Ureter (tissue), 1 donor: ENCODE measurements at places on chromosomes 2 and 18. TPM values are rescaled to one million over a fixed set of nuclear protein-coding genes. Genes with fewer than 3 reads are reported as not detected.
A peak's percentile ranks its signal among the peaks of the same experiment; 100 is the strongest.

GRCh38 chr2:120287183-120288015 lies 34.7 kb downstream of the RALB start:
- no peak for DNase-seq

The RBM43 gene
- 13.4 TPM for total RNA-seq

The TMEM163 gene
- total RNA-seq: 10.1 TPM

GRCh38 chr18:68660354-68661183 lies 54.3 kb downstream of the TMX3 start:
- no peak for DNase-seq

The HOXD8 gene
- 41.7 TPM for total RNA-seq

DNA sequence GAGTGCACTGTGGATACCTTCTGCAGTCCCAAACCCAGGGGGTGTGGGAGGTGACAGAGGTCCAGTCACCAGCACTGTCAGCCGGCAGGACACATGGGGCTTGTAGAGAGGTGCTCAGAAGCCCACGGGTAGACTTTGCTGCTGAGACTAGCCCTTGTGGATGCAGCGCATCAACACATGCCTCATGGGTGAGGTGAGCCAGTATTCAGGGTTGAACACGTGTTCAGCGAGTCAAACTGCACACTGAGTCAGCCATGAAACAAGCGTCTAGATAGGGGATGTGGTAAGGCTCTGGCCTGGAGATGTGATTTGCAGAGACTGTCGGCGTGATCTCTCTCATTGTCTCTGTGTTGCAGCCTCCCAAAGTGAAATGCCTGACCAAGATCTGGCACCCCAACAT lies 35.8 kb upstream of the SCLY start:
- DNase-seq: no peak

DNA sequence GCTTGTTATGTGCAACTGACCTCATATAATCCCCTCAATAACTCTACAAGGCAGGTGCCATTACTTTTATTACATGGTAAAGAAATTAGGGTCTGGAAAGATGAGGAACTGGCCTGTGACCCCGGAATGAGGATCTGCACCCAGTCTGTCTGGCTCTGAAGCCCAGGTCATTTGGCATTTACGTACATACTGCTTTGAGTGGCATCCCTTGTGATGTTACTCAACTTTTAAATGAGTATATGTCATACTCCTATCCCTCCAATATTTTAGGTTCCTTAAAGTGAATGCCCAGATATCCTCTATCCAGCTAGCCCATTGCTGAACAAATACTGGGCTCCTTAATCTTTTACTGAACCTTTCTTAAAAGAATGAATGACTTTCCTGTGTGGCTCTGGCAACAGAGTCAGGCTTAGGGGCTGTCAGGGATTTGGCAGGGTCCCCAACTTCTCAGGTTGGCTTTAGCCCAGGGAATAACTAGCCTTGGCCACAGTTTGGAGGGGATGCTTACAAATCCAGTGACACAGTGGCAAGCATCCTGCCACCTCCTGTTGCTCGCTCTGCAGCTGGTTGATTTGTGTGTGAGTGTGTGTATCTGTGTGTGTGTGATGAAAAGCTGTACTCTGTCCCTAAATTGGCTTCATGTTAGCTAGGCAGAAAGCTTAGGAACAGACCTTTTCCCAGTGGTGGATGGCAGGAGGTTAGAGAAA lies 3.4 kb upstream of the CXCR4 start:
- no peak for DNase-seq

DNA sequence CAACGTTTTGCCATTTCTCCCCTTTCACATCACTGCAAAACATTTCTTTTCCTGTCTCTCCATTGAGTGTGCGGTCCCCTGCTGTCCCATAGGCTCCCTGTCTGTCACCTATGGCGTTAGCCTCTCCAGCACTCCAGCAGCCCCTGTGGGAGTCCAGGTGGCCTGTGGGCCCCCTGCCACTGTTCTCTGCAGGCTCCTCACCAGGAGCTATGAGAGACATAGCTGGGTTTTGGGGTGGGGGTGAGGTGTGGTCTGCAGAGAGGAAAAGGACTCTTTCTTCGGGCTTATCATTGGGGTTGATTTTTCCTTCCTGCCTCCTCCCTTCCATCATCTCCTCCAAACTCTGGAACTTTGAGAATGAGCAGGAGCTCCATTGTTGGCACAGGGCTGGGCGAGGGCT lies 36.1 kb upstream of the IGFBP5 start:
- DNase-seq: no peak

The PTPRN gene
- total RNA-seq: not detected

DNA sequence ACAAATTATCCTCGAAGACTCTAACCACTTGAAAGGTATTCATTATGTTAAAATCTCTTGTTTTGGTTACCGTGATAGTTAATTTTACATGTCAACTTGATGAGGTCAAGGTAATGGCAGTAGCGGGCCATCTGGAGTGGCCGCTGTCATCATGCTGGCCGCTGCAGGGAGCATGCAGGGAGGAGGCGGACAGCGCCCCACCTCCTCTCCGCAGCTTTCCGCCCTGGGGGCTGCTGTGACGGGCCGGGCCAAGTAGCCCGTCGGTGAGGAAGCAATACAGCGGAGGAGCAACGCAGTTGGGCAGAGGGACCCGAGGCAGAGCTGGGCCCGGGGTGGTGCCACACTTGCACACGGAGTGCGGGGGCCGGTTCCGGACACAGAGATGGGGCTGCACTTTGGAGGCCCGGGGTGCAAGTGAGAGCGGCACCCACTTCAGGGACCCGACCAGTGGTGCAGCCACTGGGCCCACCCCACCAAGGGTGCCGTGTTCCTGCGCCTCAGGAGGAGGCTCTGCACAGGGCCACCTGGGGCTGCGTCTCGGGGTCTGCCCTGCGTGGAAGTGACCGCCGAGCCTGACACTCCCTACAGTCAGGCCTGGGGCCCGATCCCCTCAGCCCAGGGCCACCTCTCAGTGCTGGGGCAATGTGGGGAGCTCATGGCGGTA lies 452.4 kb downstream of the LRATD1 start:
- DNase-seq: no peak

DNA sequence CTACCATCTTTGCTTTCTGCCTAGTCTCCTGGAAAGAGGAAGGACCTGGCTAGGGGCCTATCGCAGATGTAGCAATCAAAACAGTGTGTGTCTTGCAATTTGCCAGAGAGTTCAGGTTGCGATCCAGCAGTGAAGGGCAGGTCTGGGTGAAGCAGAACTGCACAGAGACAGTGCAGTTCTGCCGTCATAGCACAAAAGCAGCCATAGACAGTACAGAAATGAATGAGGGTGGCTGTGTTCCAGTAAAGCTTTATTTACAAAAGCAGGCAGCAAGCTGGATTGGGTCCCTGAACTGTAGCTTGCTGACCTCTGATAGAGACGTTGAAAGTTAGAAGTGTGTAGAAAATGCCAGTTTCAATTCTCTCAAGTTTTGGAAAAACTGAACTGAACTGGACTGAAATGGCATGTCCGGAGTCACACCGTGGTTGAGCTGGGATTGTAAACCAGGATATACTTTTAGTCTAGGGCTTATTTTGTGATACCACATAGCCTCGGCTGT lies 186.8 kb downstream of the LTBP1 start:
- no peak for DNase-seq

The CRYBA2 gene
- total RNA-seq: not detected

The CPO gene
- total RNA-seq: not detected

DNA sequence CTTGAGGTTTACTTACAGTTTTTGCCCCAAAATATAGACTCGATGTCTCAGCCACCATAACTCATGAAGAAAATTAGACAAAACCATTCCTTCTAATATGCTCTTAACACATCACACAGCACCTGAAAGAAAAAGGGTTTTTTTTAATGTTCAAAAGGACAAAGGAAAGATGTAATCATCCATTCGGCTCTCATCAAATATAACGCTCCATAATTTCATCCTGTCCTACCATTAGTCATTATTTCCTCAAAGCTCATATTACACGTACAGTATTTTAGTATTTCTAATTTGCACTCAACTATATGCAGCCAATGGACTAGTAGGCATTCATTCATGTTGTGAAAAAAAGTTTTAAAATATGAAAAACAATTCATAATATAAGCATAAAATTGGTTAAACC lies 24.8 kb downstream of the ESCO1 start:
- no peak for DNase-seq

The SKOR2 gene
- not detected for total RNA-seq

- DNase-seq: no peak
Observed at GRCh38 chr2:179796213-179797007, 65.0 kb downstream of the ZNF385B start.

GRCh38 chr2:66110608-66111007 lies 324.3 kb upstream of the MEIS1 start:
- DNase-seq: no peak

DNA sequence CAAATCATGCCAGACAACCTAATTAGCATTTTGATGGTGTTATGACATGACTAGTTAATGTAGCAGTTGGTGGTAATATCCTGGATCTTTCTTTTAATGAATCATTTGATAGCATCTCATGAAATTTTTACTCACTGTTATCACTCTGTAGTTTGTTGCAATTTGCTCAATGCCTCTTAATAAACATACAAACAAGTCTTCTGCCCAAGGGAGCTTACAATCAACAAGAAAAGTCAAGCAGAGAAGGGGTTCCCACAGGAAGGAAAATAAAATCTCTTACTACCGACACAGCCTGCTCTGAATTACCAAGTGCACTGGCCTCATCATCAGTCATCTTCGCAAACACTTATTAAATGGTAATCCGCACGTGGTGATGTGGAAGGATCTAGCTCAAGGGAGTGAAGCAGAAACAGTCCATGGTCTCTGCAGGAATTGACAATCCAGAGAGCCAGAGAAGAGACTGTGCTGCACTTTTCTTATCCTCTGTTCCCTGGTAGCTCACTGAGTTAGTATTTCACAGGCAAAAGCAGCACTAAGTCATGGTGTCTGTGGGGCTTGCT lies 263.5 kb downstream of the EPHA4 start:
- DNase-seq: no peak

DNA sequence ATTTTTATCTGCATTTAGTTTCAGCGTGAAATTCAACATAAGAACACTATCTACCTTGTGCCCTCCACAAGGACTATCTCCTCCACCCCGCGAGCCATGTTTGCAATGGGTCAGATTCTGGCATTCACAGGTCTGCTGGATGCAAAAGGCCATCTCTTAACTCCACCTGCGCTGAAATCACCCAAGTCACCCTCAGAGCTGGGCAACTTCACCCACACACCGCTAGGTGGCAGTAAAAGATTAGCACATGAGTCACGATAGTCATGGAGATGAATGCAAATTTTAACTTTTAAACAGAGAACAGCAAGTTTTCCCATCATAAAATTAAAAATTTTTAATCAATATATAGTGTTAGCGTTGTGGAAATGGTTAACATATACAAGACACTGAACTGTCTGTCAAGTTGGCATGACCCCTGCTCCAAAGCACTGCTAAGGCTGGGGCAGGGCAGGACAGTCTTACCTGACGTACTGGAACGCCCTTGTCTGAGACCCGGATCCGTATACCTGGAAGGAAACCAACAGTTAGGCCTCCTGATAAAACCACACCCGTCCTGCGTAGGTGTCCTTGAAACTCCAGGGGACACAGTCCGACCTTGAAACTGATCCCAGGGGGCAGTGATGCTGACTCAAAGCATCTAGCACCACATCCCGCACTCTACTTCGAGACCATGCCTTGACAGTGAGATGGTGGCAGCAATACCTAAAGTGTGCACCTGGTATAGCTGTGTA lies 89.6 kb downstream of the UXS1 start:
- DNase-seq: no peak

- no peak for DNase-seq
Observed at GRCh38 chr2:43379494-43379893, 153.1 kb upstream of the ZFP36L2 start.

The DSG1 gene
- 0.13 TPM for total RNA-seq

DNA sequence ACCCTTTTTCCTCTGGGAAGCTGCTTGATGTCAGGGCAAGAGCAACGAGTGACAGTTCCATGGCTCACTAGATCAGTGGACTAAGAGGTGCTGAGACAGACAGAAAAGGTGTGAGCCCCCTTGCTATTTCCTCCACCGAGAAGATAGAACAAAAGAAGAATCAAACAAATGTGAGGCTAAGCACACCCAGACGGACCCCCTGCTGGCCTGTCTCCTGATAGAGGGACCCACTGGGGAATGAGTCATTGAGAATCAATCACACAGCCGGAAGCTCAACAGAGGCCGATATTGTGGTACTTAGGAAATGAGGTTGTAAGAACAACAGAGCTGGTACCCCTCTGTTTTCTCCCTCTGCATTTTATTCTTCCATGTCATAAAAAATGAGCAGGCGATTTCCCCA lies 89.8 kb upstream of the TEX51 start:
- peak; percentile 25 for DNase-seq

DNA sequence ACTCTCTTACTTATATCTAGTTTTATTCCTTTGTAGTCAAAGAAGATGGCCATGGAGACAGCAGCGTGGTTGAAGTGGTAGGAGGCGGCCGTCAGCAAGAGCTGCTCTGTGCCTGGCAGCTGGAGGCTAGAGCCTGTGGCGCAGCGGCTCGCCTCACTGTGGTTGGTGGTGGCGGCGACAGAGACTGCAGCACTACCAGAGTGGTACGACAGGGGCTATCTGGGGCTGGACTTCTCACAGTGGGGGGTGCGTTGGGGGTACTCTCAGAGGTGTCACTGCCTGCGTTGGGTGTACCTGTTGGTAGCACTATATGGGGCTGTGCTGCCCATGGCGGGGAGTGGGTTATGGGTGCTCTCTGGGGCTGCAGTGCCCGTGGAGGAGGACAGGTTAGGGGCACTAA lies 8.5 kb upstream of the ANKRD62 start:
- DNase-seq: no peak

The RIT2 gene
- not detected for total RNA-seq

The ALKAL2 gene
- 1.9 TPM for total RNA-seq

The DCDC2C gene
- not detected for total RNA-seq

- no peak for DNase-seq
Observed at GRCh38 chr18:24497031-24497754, 36.8 kb downstream of the HRH4 start.

The RAB6C gene
- 0.34 TPM for total RNA-seq

The UPP2 gene
- total RNA-seq: not detected

DNA sequence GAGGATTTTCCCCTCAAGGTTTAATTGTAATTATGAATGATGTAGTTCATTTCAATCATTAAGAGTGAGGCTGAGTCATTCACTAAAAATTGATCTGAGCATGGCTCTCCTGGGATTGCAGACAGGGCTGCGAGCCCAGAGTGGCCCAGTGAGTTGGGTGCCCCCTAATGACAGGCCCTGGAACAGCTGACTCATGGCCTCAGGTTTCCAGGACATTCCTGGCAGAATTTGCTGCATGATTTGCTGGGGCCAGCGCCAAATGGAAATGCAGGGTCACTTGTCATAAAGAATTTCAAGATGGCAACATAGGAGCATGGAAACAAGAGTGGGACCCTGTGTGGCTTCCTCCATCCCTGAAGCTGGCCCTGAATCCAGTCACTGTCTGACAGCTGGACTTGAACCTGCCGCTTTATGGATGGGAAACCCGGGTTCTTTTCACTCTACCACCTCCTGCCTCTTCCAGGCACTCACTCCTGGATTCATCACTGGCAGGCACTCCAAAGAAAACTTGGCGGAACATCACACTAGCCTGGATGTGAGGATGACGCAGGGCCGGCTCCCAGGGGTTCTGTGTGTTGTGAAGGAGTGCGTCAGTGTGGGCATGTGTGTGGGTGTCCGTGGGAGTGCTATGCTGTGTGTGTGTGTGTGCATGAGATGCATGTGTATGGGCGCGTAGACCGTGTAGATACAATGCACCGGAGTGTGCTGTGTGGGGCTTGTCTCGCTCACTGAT lies 15.2 kb downstream of the OTOF start:
- DNase-seq: no peak

The MEIS1 gene
- total RNA-seq: 105 TPM

GRCh38 chr2:211598238-211598637 lies 940.4 kb downstream of the ERBB4 start:
- no peak for DNase-seq
